ENCODE measurements at places on chromosomes 5 and 9.
A peak's percentile ranks its signal among the peaks of the same experiment; 100 is the strongest.

DNA sequence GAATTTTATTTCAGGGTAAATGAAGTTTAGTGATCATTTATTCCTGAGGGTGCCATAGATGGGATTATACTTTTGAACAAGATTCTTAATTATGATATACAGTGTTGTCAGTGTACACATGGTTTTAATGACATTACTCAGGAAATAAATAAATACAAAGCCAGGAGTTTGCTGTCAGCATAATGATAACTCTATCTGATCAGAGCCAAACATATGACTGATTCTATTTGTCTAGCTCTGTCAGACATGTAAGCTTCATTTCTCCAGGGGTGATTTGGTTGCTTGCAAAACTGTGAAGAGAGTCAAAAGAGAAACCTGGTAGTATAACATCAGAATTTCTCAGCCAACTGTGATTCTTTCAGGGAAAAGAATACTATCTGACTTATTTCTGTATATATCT is 1425.8 kb upstream of the C9orf72 start:
- DNase-seq, result no peak

- DNase-seq, result no peak
Measured at GRCh38 chr9:100379862-100380261, 27.1 kb upstream of the TEX10 start.

DNA sequence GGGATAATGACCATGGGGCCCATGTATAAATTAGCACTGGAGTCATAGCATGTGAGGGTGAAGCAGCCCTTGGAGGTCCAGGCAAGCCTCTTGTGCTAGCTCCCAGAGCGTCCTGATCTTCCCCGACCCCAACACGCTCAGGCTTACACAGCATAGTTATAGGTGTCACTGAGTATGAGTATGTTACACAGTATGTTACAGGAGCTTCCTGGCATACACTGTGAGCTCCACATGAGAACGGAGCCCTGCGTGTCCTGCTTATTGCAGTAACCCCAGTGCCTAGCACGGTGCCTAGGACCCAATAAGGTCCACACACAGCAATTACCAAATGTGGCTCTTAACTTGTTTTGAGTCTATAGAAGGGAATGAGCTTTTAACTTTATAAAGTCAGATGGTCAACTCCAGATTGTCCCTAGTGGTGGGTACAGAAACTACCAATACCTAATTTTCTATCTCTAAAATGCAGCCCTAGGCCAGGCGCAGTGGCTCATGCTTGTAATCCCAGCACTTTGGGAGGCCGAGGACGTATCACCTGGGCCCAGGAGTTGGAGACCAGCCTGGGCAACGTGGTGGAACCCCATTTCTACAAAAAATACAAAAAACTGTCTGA is 64.1 kb downstream of the PLAC8L1 start:
- DNase-seq, result no peak

- DNase-seq, result peak; percentile 34
Measured at GRCh38 chr5:176560364-176560763, 11.2 kb downstream of the CDHR2 start.

- no peak for DNase-seq
Measured at GRCh38 chr5:68452286-68452685, 236.7 kb downstream of the PIK3R1 start.

GRCh38 chr5:63240063-63240755 is 661.6 kb downstream of the LRRC70 start:
- no peak for DNase-seq

GRCh38 chr9:69181908-69182353 is 7.9 kb downstream of the TJP2 start:
- DNase-seq, result no peak

DNA sequence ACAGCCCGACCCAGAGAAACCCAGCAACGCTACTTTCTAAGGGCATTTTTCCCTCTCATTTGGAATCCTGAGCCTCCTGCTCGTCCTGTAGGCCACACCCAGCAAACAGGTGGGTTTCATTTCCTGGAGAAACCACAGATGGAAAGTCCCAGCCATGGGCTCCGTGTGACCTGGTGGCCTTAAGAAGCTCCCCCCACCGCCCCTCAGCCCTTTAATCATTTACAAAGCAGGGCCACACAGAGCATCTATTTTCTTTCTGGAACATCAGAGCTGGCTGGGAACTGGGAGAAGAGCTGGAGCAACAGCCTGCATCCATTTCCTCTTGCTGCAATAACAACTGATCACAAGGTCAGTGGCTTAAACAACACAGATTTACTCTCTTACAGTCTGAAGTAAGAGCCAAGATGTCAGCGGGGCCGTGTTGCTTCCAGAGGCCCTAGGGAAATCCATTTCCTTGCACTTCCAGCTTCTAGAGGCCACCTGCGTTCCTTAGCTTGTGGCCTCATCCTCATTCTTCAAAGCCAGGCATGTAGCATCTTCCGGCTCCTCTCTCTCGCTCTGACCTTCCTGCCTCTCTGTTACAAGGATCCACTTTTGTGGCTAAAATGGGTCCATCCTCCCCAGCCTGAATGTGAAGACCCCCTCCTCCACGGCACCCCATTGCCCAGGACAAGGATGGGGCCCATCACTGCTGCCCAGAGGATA is 40.5 kb downstream of the C9orf50 start:
- DNase-seq, result no peak

GRCh38 chr9:123081824-123082223 is 48.4 kb downstream of the GPR21 start:
- DNase-seq, result no peak

DNA sequence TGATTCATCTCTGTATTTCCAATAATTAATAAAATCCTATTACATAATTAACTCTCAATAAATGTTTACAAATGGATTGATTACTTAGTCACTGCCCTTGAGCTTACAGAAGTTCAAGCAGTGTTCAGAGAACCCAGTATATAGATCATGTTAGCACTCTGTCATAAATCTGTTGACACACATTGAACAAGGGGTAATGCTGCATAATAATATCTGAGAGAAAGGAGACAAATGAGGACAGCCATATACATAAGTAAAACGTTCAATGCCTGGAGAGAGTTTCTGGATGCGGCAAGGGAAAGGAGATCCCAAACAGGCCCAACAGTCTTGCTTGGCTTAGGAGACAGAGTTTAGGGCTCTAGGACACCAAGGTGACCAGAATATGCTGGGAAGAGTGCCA is 270.2 kb downstream of the FBXL17 start:
- DNase-seq, result no peak

DNA sequence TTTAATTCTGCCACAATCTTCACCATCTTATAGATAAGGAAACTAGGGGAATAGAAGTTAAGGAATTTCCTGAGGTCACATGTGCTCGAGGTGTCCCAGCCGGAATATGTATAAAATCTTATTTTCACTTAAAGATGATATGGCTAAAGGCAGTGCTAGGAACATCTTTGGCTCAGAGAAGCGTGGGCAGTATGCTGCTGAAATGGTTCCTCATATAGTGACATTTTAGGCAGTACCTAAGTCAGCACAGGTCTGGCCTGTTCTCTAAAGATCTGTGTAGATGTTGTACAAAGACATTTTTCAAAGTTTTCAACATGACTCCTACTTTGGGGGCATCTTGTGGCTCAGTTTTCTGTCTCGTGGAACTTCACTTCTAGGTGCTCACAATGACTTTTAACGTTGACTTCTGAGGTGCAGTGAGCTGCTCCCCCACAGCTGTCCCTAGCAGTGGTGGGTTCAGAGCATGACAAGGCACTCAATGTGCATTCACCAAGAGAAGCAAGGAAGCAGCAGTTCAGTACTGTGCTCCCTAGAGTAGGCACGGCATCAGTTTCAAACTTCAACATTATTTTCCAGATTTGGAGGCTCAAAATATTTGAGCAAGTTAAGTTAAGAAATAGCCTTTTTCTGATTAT is 40.3 kb downstream of the TNFAIP8 start:
- no peak for DNase-seq

GRCh38 chr5:66704790-66705425 is 108.7 kb downstream of the MAST4 start:
- DNase-seq, result no peak

DNA sequence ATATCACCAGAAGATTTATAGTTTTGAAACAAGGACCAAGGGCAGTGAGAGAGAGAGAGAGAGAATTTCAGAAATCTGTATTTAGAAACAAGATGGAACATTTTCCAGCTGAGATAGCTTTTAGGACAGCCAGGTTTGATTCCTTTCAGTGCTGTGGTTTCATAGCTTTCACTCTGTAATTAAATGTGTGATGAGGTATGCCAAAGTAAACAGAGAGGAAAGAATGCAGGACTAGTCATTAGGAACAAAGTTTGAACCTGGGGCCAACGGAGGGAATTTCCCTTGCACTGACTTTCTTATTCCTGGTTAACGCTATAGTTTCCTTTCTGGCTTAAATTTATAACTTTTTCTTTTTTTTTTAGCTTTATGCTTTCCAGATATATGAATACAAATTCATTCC is 10.0 kb upstream of the CCL28 start:
- DNase-seq, result no peak

GRCh38 chr9:126001581-126002225 is 254.5 kb downstream of the PBX3 start:
- no peak for DNase-seq

- DNase-seq, result no peak
Measured at GRCh38 chr5:95783661-95784060, 38.9 kb downstream of the GLRX start.

DNA sequence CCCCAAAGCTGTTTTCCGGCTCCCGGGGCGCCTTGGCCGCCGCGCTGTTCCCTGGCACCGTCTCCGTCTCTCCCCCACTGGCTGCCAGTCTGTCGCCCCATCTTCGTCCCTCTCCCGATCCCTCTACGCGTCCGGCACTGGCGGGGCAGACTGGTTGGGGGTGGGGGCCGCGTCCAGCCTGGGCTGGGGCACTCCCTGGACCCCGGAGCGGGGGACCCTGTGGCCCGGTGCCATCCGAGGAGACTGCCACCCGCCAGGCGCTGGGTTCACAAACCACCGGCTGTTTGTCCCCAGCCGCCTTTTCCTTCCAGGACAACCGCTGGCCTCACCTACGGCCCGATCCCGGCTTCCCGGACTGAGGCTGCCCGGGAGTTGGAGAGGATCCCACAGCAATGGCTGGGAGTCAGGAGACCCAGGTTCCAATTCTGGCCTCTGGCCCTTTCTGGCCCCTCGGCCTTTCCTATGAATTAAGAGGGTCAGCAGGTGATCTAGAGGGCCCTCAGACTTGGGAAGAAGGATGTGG is 1.0 kb upstream of the FIBCD1 start:
- DNase-seq, result no peak

DNA sequence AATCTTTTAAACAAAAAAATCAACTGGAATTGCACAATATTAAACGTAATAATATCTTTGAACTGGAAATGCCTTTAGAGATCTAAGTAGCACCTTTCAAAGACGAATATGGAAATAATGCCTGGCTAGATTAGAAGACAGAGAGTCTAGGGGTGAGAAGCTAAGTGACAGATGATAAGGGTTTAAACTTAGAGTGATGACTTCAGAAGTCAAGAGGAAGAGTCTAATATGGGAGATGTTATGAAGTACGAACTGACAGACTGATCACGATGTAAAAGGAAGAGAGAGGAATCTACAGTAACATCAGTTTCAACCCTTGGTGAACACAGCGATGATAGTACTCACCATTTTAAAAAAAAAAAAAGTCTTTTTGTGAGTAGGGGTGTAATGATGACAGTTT is 57.9 kb downstream of the HINT1 start:
- no peak for DNase-seq

DNA sequence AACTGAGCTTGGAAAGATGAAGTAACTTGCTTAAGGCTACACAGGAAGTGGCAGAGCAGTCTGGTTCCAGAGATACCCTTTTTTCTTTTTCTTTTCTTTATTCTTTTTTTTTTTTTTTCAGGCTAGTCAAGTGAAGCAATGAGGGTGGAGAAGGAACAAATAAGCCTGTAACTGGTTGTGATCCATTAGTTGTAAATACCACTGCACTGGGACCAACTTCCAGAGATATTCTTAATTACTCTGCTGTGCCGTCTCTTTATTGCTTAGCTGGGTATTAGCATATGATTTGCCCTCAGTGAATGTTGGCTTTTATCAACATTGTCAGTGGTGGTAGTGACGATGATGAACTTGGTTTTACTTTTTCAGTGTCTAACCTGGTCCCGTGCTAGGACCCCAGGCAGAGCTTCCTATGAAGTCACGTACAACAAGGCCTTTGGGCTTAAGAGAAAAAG is 26.7 kb downstream of the LNPEP start:
- DNase-seq, result no peak

DNA sequence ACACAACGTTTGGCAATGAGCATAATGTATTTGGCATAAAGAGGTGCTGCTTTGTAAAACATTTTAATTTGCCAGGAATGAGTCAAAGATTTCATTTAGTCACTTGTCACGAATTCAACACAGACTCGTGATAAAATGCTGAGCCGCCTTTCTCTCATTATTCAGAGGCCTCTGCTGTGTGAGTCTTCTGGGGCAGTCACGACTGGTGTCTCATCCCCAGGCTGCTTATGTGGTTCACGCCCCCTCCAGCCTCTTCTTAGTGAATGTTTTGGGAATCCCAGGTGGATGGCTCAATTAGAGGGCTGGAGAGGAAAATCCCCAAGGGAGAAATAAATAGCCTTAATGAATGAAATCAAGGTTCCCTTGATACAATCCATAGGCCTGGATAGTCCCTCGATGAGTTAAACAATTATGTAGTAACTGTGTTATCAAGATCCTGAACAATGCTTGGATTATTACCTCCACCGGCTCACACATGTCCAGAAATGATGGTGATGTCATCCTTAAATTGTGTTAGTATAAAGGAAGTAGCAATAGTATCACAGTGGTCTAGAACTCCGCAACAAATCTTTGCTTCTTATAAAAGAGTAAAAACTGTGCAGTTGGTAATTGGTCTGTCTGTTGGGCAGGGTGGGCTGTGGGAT is 192.1 kb upstream of the ADAMTS16 start:
- no peak for DNase-seq

GRCh38 chr9:122355336-122355875 is 15.4 kb upstream of the PTGS1 start:
- DNase-seq, result no peak

GRCh38 chr5:118006219-118006618 is 982.1 kb downstream of the DTWD2 start:
- DNase-seq, result no peak

DNA sequence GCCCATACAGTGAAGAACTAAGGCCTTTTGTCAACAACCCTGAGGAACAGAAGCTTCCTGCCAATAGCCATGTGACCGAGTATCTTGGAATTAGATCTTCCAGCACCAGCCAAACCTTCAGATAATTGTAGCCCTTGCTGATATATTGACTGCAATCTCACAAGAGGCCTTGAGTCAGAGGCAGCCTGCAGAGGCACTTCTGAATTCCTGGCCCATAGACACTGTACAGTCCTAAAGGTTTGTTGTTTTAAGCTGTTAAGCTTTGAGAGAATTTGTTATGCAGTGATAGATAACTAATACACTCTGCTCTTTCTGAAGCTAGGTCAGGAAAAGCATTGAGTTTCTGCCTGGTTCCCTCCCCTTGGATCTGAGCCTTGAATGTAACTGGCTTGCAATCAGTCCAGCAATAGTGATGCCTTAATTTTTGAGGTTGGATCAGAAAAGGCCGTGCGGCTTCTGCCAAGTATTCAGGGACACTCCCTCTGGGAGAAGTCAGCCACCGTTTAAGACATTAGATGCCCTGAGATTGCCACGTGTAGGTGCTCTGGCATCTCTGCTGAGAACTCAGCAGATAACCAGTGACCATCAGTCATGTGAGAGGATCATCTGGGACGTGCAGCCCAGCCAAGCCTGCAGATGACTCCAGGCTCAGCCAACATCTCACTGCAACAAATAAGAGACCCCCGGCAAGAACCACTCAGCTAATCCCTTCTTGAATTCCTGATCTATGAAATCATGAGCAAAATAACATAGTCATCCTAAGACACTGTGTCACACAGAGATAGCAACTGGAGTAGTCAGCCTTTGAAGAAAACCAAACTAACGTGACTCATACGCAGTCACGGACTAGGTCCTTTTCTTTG is 126.8 kb upstream of the STC2 start:
- DNase-seq, result no peak
